ENCODE measurements at places on chromosomes 2 and 18.

DNA sequence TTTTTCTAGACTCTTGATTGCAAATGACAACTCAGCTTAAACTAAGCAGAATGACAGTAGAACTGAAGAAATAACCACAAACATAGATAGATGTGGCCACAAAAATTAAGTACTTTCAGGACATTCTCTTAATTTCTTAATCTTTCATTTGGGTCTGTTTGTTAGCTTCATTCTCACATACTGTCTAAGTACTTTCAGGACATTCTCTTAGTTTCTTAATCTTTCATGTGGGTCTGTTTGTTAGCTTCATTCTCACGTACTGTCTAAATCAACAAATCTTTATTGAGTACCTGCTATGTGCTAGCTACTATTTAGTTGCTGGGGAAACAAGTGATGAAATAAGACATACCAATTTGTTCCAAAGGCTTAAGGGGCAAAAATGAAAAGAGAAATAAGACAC, 35.1 kb downstream of the FAM117B start:
- no peak for DNase-seq

- no peak for DNase-seq
These were observed 941 bp downstream of the EHD3 start for GRCh38 chr2:31234683-31235503.

DNA sequence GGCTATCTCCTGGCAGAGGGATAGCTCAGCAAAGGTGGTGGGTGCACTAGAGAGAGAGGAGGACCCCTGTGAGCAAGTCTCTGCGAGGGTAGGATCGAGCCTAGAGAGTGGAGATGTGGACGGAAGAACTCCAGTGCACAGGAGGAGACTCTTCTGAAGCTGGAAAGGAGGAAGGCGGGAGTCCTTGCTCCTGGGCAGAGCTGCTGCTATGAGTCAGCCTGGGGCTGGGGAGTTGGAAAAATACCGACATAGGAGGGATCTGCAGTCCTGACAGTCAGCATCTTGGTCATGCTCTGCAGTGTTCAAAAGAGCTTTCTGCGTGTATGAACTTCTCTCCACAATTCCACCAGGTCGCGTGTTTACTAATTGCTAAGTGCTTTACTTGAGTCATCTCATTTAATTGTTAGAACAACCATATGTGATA, 233.8 kb downstream of the LDLRAD4 start:
- DNase-seq, result no peak

- DNase-seq, result no peak
These were observed 326.6 kb upstream of the COL3A1 start for GRCh38 chr2:188647430-188648070.

GRCh38 chr2:43130548-43130875, 95.9 kb downstream of the ZFP36L2 start:
- no peak for DNase-seq

- no peak for DNase-seq
These were observed 209.4 kb upstream of the TRIB2 start for GRCh38 chr2:12507295-12507694.

GRCh38 chr2:154408786-154409185, 289.7 kb upstream of the KCNJ3 start:
- no peak for DNase-seq

DNA sequence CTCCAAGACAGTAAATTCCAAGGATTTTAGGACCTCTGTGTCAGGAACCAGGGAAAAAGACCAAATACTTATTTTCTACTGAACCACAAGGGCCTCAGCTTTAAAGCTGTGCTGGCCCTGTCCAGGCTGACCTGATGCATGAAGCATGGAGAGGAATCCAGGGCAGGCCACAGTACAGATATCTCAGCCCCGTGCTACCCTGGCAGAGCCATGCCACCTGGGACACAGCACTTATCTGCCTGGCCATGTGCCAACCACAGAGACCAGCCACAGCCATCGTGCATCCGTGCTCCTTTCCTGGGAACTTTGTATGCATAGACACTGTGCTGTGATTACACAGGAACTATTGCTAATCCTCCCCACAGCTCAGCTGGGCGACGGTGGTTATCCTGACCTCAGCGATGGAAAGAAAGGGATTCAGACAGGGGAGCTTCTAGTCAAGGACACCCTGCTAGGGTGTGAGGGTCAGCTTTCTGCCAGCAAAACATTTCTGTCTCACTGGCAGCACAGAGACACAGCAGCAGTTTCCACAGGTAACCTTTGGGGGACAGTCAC, 687.4 kb upstream of the ID2 start:
- DNase-seq, result no peak

DNA sequence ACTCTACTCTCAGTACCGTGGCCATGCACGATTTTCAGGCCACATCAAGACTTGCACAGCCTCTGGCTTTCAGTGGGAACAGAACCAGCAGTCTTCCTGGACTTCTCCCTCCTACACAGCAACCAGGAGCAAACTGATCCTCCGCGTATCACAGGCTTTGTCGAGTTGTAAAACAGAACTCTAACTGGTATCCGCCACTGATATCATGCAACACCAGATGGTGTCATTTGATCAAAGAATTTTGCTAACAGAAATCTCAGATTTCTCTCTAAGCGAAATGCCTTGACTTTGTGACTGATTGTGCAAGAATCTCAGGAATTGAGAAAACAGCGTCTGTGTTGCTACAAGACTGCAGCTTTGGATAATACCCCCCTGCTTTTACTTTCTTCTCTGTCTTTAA, 85.7 kb downstream of the COPS8 start:
- no peak for DNase-seq

DNA sequence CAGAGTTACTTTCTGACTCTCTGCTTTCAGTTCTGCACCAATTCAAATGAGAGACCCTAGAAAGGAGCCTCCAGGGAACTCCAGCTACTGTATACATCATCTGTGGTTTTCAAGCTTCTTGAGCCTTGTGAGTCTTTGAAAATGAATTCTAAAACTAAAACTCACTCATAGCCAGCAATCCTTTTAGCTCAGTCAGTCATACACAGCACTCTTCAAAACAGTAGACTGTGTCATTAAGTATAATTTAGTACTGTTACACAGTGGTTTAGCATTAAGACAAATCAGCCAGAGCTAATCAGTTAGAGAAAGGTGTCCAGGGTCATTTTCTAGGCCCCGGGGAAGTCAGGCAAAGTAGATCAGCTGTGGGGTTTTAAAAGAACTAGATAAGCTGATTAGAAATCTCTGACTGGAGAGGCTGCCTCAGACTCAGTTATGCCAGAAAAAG, 322.1 kb upstream of the THUMPD2 start:
- DNase-seq, result no peak

GRCh38 chr2:3257166-3257565, 120.5 kb downstream of the EIPR1 start:
- no peak for DNase-seq

DNA sequence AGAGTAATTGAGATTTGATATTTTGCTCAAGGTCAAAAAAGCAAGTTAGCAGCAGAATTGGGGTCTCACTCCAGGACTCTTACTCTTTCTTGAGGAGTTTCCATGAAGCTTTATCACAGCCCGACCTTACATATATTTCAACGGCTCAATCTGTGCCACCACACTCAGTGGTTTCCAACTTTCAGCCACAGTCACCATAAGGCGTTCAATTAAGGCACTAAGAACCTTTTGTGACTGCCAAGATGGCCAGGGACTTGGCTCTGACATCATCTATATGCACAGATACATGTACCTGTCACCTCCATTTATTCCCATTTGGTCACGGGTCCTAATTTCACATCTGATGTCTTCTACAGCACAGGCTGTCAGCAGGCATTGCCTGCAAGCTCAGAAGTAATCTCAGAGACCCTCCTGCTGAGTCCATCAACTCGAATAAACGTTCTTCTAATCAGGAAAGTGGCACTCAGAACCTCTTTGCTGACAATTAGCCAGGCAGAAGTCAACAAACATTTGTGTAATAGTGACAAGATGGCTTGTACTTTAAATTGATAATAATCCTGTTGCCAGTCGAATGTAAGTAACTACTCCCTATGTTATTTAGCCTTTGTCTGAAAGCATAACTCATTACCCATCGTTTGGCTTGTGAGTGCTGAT, 16.1 kb downstream of the DYTN start:
- DNase-seq, result no peak

Data from suprapubic skin (tissue), 4 donors.